Stimulated activated CD4-positive, alpha-beta T cell treated with anti-CD3 and anti-CD28 coated beads, Interleukin-4, amount 100 ng/mL, for 1 hour (primary cell): ENCODE measurements at places on chromosomes 2 and 18.

- DNase-seq, result no peak
Observed at GRCh38 chr18:53422896-53423295, 801.6 kb downstream of the MBD2 start.

- no peak for DNase-seq
Observed at GRCh38 chr18:959854-960253, 55.2 kb downstream of the ADCYAP1 start.

DNA sequence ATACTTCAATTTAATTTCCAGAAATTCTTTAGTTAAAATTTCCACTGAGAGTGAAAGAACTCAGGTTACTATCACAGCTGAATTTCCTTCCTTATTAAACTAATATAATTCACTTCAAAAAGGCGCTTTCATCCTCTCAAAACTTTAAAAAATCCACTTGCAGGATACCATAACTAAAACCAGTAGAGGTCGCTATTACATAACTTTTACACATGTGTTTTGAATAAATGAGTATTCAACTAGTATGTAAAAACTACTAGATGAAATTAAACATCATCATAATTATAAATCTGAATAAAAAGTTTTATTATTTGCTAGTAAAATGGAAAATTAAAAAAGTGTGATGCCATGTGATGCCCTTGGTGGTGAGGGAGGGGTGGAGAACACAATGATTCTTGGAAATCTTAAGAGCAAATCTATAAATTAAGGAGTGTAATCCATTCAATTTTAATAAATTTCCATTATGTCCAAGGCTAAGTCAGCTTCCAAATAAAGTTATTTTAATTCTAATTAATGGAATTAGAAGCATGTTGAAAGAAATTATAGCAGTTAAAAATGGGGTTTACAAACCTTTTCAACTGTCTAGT lies 61.4 kb downstream of the SOS1 start:
- no peak for DNase-seq

- DNase-seq, result no peak
Observed at GRCh38 chr2:169071455-169071854, 2.1 kb downstream of the DHRS9 start.

GRCh38 chr2:105309147-105309545 lies 20.4 kb downstream of the TGFBRAP1 start:
- DNase-seq, result no peak

DNA sequence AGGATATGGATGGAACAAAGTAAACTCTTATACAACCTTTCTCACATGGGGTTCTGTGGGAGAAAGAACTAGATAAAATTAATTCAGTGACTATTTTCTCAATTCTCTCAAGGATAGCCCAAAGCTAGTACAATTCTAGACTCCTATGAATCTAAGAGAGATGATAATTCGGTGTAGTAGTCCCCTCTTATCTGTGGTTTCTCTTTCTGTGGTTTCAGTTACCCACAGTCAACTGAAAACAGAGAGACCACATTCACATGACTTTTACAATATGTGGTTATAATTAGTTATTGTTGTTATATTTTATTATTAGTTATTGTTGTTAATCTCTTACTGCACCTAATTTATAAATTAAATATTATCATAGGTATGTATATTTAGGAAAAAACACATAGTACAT lies 53.5 kb upstream of the C2orf15 start:
- DNase-seq, result no peak

GRCh38 chr18:7020995-7021777 lies 96.4 kb downstream of the LAMA1 start:
- no peak for DNase-seq

DNA sequence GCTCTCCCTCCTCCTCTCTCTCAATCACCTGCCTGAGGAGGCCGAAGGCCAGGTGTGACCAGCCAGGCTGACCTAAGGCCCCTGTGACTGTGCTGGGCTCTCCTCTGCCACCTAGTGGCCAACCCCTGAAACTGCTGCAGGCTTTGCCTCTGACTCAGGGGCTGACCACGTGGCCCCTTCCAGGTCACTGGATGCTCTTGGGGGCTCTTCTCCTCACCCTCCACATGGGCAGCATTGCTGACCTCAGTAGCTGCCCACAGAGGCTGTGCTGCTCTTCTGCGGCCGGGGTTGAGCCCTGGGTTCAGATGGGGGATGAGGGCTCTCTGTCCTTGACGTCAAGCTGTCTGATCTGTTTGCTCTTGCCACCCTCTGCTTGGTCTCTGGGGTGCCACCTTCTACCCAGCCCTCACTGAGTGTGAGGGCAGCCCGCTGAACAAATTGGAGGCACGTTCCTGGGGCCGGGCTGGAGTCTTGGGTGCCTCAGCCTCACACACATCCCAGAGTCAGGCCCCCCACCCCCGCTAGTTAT lies 122.7 kb downstream of the TWIST2 start:
- DNase-seq, result peak; percentile 45

DNA sequence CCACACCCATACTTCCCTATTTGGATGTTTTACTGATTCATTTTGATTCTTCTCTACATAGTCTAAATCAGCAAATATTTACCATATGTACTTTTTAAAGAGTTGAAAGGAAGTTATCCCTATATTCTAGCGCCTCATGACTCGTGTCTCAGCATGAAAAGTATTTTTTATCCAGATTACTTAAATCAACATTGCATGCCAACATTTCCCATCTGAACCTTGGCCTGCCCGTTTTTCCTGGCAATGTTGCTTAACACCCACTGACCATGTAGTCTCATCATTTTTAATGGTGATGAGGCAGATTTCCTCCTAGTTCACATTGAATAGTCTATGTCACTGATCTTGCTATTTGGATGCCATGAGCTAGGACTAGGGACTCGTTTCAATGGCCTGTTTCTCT lies 13.2 kb upstream of the SCYGR5 start:
- no peak for DNase-seq

DNA sequence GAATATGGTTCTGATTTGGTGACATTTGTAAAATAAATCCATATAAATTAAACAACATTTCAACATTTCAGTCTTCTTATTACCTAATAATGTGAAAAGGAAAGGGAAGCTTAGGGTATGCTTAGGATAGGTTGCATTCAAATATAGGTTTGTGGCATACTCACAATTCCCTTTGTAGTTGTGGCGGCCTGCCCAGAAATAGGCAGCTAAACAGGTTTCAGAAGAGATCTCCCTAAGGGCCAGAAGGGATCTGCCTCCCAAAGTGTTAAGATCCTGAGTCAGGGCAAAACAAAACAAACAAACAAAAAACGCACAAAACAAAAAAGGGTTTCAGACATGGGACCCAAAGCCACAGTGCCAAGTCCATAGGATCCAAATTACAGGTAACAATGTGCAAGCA lies 41.4 kb upstream of the TCF7L1 start:
- no peak for DNase-seq

DNA sequence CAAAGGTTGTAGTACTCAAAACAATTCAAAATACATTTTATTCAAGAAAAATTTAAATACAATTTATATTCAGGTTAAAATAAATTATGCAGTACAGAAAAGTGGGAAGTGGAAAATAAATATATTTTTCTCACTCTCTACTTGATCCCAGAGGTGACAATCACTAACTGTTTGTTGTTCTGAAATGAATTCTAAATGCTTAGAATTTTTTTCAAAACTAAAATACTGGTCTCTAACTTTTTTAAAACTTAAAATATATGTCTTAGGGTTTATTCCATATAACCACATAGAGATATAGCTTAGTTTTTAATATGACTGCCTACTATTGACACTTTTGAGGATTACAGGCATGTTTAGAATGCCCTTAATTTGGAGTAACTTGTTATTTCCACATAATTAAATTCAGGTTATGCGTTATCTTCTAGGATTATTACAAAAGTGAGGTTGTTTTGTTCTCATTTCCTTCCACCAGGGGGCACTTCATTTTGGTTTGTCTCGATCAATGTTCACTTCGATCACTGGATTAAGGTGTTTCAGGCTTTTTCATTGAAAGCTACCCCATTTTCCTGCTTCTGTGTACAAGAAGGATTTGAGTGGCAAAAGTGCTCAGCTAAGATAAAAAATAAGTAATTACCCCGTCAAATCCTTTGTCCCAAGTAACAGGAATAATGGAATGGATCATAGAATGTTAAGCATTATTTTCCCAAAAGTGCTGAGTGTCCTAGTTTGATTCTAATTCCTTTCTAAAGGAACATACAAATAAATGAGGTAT lies 27.1 kb upstream of the TFPI start:
- no peak for DNase-seq

DNA sequence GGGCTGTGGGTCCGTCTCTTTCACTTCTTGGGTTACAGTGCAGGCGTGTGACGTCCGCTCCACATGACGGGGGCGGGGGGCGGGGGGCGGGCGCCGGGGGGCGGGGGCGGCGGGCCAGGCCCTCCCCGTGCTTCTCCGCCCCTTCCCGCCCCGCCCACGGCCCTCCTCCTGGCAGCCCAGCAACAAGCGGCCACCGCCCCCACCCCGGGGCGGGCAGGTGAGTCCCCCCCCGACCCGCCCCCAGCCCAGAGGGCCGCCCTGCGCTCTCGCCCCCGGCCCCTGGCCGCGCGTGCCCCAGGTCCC lies 3.6 kb downstream of the ZNF516 start:
- DNase-seq, result peak; percentile 76

GRCh38 chr2:207619764-207620203 lies 5.4 kb downstream of the METTL21A start:
- DNase-seq, result no peak

DNA sequence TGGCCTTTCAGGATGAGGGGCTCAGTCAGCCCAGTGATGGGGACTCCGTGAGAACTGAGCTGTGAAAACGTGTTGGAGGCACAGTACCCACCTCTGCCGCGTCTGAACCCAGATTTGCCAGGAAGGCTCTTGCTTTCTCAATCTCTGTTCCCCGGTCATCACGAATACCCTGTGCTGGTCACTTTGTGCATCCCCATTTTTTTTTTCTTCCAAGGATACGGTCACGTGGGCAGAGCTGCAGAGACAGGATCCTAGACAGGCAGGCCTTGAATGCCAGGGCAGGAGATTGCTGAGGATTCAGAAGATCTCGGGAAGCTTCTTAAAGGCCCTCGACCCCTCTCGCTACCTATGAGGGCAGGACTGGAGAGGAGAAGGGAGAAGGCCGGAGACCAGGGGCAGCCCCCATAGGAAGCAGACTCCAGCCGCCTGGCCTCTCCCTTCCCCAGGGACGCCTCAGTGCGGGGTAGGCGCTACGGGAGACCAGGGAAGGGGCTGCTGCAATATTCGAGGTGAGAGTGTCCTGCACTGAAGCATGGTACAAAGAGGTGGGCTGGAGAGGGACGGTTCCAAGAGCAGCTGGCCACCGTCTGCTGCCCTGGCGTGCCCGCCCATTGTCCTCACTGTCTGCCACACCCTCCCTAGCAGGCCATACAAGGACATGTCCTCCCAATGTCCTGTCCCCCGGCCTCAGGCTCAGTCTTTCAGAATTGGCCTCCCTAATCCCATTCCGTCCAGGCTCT lies 29.0 kb upstream of the TAF1B start:
- no peak for DNase-seq

- DNase-seq, result no peak
Observed at GRCh38 chr2:52956766-52957165, 810.8 kb upstream of the CHAC2 start.

GRCh38 chr2:159613091-159613490 lies 3.3 kb downstream of the BAZ2B start:
- DNase-seq, result no peak

DNA sequence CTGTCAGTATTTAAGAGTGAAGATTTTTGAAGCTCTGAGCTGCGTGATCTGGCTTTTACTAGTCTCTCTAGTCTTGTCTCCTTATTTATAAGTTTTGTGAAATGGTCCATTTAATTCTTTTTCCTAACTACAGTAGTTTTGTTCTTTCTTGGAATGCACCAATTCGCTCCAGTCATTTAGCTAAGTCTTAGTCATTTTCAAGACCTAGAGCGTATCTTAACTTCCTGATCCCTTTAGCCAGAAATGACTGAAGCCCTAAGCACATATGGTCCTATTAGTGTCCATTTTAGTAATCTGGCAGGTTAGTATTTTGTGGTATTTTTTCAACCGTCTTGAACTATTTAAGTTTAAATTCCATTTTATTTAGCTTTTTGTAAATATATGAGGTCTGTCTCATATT lies 3.6 kb downstream of the BIRC6 start:
- DNase-seq, result no peak

GRCh38 chr2:31390324-31390723 lies 24.2 kb downstream of the XDH start:
- no peak for DNase-seq

- no peak for DNase-seq
Observed at GRCh38 chr2:64792995-64793639, 139.4 kb upstream of the SERTAD2 start.

- DNase-seq, result no peak
Observed at GRCh38 chr2:160075171-160075570, 12.8 kb upstream of the PLA2R1 start.

GRCh38 chr2:120066800-120067547 lies 54.1 kb downstream of the EPB41L5 start:
- DNase-seq, result no peak

- DNase-seq, result no peak
Observed at GRCh38 chr18:57029761-57030160, 117.1 kb upstream of the BOD1L2 start.

- DNase-seq, result no peak
Observed at GRCh38 chr2:10196110-10196892, 73.8 kb downstream of the RRM2 start.

DNA sequence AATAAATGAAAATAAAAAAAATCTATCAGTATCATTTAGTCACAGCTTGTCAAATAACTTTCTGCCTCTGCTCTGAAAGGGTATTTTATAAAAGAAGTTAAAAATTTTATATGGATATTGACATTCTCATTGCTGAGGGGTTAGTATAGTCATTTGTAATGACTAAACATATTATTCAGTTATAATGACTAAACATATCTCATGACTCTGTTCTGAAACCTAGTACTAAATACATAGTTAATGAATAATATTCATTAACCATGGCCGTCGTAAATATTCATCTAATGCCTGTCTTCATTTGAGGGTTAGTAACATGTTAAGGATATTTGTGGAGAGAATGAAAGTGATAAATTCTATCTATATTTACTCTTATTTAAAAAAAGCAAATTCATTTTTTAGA lies 69.1 kb upstream of the MAP4K3 start:
- DNase-seq, result no peak

DNA sequence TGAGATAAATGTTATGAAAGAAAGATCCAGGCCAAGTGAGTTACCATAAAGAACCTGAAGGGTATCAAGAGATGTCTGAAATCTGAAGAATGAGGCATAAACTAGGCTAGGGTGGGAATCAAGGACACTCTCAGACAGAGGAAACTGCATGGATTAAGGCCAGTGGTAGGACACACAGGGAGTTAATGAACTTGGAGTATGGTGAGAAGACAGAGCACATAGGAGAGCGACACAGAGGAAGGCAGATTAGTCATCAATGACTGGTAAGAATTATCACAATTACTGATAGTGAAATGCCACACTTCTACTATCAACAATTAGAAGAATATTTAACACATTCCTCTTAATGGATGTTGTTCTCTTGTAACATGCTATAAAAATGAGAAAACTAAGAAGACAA lies 76.9 kb downstream of the TTC21B start:
- DNase-seq, result no peak

GRCh38 chr18:46156843-46157242 lies 52.7 kb downstream of the HAUS1 start:
- DNase-seq, result no peak

- DNase-seq, result peak; percentile 8
Observed at GRCh38 chr2:36507408-36507812, 90.6 kb downstream of the FEZ2 start.

- no peak for DNase-seq
Observed at GRCh38 chr2:35545301-35545700, 810.3 kb upstream of the CRIM1 start.

GRCh38 chr2:159963700-159964099 lies 98.7 kb downstream of the PLA2R1 start:
- DNase-seq, result no peak
